ENCODE measurements at places on chromosomes 4 and X.

DNA sequence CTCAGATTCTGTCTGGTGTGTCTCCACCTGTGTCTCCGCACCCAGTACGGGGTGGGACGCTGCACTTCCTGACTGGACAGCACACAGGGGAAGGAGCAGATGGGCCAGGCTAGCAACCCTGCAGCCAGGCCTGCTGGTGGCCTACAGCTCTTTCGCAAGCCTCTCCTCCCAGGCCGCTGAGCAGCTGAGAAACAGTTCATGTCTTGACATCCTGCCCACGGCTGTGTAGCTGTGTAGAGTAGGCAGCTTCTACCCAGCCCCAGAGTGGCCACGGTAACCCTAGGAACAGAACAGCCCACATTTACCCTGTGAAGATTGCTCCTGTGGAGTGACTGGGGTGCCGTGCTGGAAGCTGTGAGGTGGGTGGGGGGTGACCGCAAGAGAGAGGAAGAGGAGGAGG is 38.9 kb downstream of the CCNQ start:
- no peak for DNase-seq

GRCh38 chr4:111650674-111651086 is 494.6 kb upstream of the FAM241A start:
- DNase-seq, result no peak

DNA sequence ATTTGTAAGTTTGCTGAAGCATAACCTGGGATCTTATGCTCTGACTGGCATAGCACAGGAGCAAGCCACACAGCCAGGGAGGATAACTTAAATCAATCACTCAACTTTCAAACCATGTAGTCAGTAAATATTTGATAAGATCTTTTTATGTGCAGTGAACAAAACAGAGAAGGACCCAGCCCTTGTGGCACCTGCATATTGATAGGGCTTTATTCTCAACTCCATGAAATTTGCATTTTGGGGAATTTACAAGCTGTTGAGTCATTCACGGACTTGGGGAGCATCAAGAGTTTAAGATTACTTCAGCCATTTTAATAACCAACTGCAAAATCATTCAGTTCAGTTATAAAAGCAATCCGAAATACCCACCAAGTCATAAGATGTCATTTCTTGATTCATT is 122.6 kb downstream of the COMMD8 start:
- no peak for DNase-seq

DNA sequence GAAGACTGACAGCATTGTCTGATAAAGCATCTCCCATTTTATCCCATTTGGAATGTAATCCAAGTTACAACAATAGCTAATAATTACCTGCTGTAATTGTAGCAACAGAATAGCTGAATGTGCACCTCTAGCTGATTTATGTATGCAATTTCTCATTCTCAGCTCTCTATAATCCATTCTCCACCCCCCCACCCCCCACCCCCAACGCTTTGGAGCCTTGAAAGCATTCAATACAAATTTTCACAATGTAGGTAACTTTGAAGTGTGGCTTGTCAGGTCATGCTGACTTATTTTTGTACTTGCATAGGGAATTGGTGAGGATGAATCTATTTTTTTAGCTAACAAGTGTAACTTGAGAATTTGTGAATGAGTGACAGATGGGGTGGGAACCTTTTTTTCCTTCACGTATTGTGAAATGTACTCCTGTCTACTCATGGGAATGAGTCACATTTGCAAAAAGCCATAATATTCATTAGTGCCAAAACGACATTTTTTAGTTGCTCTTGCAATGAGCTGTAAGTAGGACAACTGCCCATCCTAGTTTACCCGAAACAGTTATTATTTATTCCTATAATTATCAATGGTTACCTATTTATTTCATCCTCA is 159.3 kb downstream of the PALLD start:
- no peak for DNase-seq

DNA sequence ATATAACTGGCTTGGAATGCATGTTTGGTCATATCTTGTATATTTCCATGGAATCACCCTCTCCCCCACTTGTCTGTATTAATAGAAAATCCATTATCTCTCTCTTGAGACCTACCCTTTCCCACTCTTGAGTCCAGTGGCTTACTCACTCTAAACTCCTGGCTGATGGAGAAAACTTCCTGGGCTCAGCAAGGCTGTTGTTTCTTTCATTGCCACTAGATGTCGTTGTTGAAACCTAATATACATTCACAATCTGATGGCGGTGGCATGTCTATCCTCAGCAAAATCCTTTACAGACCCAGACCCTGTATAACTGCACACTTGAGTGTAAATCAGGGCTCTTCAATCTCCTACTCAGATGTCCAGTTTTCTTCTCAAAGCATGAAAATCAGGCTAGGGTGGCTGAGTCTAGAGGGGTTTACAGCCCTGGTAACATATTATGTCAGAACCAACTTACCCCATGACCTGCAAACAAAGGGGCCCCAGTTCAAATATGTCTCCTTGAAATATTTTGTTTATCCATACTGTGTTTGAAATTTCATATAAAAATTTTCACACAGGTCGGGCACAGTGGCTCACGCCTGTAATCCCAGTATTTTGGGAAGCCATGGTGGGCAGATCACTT is 70.0 kb upstream of the FAM241A start:
- peak; percentile 51 for DNase-seq

- DNase-seq, result no peak
Measured at GRCh38 chrX:100635989-100636320, 651 bp downstream of the TSPAN6 start.

Measured in thymus (tissue), 14 donors.